ENCODE measurements at places on chromosomes 3 and 15.

GRCh38 chr3:64496786-64497490, 190.9 kb downstream of the ADAMTS9 start:
- no peak for DNase-seq

DNA sequence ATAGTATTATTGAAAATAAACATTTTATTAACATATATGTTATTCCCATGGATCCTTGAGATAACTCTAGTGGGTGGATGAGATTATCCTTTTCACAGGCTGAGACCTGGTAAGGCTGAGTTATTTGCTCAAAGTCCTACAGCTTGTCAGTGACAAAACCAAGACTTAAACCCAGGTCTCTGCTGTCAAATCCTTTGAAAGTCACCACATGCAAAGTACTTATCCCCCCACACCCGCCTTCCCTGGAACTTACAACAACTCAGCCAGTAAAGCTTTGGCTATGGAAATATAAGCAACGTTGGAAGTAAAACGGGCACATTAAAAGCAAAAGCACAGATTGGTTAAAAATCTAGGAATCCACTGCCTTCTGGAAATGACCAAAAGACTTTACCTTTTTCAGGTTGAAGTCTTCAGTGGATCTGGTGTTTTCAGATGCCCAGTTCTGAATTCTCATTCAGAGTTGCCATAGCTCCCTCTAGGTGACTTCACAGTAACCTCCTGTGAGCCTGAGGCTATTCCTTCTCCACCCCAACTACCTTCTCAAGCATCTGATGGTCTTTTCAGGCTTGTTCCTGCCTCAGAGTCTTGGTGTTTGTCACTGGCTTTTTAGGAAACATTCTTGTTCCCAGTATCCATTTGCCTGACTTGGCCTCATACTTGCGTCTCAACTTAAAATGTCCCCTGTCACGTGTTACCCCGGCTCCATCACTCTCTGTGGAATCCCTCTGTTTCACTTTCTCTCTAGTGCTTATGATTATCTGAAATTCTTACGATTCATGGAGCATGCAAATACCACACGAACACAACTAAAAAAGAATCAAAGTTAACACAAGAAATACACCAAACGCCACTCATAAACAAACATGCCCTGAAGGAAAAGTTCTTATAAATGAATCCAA, 131.2 kb downstream of the MAGI1 start:
- DNase-seq = no peak

DNA sequence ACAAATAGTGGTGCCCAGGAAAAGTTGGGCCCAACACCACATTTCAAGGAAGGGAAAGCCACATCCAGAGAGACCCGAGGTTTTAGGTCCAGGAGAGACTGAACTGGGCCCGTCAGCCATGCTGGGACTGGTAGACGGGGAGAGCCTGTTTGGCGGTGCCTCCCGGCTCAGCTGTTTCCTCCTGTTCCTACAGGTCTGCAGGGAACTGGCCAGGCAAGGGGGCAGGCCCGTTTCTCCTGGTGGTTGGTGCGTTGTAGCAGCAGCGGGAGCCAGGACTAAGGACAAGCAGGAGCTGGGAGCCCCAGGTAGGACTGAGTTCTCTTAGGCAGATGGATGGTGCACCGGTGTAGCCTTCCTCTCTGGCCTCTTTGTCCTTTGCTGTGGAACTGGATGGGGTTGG, 3.9 kb downstream of the PRKCD start:
- DNase-seq = no peak

- DNase-seq = no peak
These were observed 66.7 kb downstream of the GLB1 start for GRCh38 chr3:33030246-33030645.

DNA sequence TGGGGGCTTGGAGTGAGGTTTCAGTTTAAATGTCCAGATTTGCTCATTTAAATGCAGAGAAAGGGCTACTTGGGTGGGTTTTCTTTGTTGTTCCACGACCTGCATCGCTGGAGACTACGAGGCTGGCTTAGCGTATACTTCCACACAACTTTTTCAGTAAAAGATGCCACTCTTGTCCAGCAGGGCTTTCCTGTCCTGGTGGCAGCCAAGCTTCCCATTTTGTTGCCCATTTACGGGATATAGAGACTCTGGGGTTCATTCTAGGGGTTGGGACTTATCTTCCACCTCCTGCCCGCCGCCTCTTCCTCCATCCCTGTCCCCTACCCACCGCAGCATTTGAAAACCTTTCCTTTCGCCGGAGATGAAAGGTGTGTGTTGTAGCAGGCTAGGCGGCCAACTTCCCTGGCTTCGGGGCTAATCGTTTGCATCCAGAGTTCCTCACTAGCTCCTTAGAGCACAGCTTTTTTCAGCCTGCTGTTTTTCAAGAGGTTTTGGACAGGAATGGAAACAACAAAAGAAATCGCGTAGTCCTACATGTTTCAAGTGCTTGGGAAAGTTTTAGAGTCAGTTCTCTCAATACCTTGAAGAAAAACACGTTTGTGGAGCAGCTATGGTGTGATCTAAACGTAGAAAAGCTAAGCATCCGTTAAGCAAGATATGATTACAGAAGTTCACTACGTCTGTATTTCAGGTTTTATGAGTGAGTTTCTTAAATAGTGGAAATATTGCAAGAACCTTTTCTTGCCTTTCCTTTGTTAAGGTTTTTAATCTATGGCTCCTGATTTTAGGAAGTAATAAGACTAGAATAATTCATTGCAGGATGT, 843 bp downstream of the CHRNA5 start:
- peak; percentile 15 for DNase-seq

- no peak for DNase-seq
These were observed 22.4 kb upstream of the ABHD10 start for GRCh38 chr3:111956449-111956848.

DNA sequence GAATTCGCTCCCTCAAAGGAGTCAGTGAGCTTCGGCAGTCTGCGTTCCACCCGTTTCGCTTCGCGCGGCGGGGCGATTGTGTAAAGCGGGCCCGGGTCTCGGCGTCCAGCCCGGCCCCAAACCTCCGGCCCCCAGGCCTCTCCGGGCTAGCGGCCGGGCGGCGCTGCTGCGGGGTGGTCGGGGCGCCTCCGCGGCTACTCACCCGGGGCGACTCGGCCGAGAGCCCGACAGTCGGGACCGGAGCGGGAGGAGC, 412 bp downstream of the CHDH start:
- no peak for DNase-seq

GRCh38 chr3:127103080-127103479, 89.9 kb upstream of the PRR23E start:
- DNase-seq = no peak

DNA sequence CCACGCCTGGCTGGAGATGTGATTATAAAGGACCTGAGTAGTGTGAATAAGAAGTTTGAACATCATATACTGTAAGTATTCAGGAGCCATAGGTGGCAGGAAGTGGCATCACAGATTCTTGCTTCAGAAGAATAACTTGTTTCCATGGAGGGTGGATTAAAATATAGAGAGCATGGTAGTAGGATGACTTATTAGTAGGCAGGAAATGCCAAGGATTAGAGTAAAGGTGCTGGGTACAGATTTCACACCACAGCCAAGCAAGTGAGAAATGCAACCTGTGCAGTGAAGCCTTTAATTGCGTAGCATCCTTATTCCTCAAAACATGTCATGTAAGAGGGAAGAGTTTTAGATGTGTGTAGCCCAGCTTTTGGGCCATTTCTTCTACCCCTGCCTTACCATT, 30.8 kb downstream of the IFT122 start:
- no peak for DNase-seq

DNA sequence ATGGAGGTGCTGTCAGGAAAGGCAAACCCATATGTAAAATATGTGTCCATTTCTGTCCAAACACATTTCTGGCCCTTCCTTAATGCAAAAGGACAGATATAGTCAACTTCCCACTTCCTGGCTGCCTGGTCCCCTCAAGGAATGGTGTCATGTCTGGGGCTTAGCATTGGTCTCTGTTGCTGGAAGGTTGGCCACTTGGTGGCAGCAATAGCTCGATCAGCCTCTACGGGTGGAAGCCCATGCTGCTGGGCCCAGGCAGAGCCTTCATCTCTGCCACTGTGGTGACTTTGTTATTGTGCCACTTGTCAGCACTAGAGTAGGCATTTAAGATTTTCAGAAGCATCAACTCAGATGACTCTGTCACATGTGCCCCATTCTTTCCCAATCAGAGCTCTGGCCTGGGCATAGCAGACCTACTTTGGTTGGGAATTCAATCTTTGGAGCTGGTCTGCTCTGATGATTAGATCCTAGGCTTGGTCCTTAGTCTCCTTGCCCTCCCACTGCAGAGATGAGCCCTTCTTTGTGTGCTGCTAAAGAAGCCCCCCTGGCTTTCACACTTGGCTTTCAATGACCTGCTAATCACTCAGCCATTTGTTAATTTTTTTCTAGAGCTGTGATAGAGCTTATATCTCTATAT, 51.0 kb upstream of the SPSB4 start:
- DNase-seq = peak; percentile 59

DNA sequence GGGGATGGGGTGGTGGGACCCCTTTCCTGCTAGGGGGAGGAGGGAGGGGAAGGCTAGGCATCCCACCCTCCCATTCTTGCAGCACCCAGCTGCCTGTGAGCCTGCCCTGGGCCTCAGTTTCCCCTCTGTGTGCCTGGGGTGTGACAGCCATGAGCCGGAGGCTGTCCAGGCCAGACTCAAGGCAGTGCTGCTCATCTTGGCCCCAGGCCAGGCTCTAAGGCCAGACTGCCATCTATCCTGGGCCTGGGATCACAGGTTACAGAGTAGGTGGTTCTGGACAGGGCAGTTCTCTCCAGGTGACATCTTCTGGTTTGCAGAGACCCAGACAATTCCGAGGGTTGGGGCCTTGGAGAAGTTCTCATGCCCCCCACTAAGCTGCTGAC, 3.3 kb upstream of the VILL start:
- no peak for DNase-seq

DNA sequence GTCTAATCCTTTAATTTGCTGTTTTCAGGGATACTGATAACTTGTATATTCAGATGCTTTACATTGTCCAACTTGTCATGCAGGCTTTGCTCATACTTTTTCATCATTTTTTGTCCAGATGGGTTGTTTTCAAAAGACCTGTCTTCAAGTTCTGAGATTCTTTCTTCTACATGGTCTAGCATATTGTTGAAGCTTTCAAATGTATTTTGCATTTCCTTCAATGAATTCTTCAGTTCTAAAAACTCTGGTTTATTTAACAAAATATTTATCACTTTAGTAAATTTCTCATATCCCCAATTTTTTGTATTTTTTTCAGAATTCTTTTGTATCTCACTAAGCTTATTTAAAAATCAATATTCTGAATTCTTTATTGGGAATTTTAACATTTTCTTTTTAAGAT, 388.3 kb upstream of the IL12A start:
- DNase-seq = no peak

DNA sequence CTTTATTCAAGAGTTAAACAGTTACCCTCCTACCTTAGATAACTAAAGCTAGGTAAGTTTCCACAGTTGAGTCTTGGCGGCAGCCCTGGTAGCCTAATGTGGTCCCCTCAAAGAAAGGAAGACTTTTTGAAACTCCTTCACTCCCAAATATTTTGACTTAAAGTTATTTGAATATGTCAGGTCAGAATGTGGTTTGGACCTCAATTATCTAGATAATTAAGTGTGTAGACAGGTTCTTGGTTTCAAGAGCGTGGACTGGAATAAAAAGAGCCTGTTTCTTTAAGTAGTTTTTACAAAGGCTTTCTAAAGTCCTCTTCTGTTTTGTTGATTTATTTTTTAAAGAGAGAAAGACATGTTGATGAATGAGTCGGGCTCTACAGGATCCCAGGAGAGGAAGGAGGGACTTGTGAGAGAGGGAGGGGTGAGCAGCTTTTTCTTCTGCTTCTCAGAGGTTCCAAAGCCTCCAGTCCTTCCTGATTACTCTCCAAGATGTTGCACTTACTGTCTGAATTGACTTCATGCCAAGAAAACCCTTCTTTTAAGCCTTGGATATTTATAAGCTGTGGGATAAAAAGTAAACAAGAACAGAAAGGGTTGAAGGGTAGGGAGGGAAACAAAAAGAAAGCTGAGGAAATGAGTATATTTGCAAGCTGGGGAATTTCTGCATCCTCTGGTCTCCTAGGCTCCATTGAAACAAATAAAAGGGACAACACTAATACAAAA, 457.4 kb downstream of the IGSF11 start:
- DNase-seq = no peak

GRCh38 chr3:94305835-94306611, 243.2 kb downstream of the NSUN3 start:
- DNase-seq = no peak

- DNase-seq = no peak
These were observed 134.1 kb downstream of the ARPP21 start for GRCh38 chr3:35773417-35773816.

DNA sequence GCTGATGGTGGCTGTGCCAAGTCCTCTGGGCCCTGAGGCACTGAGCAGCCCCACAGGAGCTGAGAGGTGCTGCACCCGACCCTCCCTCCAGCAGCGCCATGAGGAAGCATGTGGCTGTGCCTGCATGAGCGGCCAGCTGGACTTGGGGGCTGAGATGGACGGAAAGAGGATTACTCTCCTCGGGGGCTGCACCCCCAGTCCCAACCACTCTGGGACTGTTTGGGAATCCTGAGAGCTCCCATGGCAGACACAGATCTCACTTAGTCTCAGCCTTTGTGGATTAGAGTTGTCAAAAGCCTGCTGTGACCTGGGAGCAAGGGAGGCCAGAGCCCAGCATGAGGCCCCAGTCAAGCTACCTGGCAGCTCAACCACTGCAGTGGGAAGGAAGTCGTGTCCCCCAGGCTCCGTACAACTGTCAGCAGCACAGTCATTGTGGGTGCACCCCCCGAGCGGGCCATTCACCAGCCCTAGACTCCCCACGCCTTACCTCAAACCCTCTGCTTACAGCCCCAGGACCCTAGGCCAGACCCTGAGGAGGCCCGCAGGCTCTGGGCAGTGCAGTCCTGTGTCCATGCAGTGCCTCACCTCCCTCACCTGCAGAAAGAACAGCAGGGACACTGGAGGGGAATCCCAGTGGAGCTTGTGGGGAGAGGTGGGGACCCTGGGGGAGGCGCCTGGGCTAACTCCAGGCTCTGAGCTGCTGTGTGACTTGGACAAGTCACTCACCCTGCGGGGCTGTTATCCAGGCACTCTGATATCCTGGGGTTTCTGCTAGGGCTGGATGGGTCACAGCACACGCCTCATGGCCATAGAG, 17.1 kb downstream of the PRR23E start:
- DNase-seq = no peak

- no peak for DNase-seq
These were observed 30.0 kb downstream of the SHQ1 start for GRCh38 chr3:72818092-72818773.

Measured in stimulated activated CD4-positive, alpha-beta T cell treated with anti-CD3 and anti-CD28 coated beads, Interleukin-15, amount 100 ng/mL, for 24 hours (primary cell).